ENCODE measurements at places on chromosomes 2 and 18. TPM values are rescaled to one million over a fixed set of nuclear protein-coding genes. Genes with fewer than 3 reads are reported as not detected.

Gene MYCN
- 6.3 TPM for polyA plus RNA-seq

- DNase-seq, result no peak
Observed at GRCh38 chr2:40384714-40385113, 67.2 kb downstream of the SLC8A1 start.

DNA sequence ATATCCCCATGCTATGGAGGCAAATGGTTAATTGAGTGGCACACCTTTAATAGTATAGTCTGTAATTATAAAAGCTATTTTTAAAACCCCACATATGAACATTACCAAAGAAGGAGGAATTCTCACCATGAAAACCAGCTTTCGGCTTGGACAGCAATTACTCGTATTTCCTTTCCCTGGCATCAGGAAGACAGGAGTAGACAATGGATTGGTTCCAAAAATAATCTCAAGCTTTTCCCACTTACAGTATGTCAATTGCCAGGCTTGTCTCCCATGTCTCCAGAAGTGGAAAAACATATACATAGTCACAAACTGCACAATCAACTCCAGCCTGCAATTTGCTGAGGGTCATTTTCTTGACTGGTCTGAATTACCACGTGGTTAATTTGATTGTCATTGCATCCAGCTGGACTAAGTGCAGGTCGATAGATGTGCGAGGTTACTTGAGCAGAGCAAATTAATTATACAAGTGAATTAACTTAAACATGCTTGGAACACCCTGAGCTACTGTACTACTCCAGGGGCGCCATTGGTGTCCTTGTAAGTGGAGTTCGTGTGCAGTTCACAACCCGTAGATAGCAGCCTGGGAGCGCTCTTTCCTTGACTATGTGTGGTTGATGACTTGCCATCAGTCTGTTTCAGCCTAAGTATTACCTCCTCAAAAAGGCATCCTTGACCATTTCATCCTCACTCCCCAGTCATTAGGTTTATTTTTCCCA lies 124.3 kb upstream of the PELI1 start:
- DNase-seq, result no peak

GRCh38 chr2:158766524-158766923 lies 28.6 kb upstream of the DAPL1 start:
- DNase-seq, result no peak

Gene PLCL1
- polyA plus RNA-seq, result 20.7 TPM

DNA sequence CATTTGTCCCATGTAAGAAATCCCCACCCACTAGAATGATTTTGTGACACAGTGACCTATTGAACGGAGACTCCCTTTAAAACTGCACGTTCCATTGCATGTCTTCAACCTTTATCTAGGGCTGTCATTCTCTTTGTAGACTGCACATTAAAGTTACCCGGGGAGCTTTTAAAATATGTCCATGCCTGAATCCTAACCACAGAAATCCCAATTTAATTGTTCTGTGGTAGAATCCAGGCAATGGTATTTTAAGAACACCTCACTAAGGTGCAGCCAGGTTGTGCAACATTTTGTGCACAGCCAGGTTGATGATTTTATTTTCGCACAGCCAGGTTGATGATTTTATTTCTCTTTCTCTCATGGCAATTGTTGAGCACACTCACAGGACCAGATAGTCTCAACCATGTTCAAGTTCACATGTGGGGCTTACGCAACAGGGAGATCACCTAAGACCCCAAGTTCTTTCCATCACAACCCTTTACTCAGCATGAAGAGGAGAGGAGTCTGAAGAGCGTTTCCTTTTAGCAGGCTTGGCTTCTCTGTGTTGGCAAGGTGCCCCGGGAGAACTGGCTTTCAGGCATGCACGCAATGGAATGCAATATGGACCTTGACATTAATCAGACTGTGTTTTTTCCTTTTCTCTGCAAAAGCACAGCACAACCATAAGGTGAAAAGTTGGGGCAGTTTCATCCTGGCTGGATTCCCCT lies 467.3 kb upstream of the ETAA1 start:
- peak; percentile 31 for DNase-seq

DNA sequence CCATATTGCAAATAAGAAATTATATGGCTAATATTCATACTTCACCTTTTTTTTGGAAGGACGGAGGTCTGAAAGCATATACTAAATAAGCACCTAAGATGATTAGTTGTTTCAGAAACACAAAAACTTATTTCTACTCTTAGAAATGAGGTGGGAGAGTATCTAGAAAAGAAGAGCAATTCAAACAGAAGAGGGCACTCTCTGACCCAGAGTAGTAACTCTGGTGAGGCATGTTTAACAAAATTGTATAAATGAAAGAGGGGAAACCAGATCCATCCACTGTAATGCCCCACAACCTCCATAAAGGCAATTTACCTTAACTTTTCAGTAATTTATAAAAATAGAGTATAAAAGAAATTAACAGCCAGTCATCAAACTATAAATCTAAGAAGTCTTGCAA lies 669.6 kb upstream of the VRK2 start:
- no peak for DNase-seq

- no peak for DNase-seq
Observed at GRCh38 chr2:203891474-203891873, 23.9 kb downstream of the CTLA4 start.

Gene ARMC9
- 6.3 TPM for polyA plus RNA-seq

GRCh38 chr2:171712051-171712450 lies 24.8 kb downstream of the DYNC1I2 start:
- DNase-seq, result no peak

- DNase-seq, result peak; percentile 23
Observed at GRCh38 chr2:232689152-232689910, 7.8 kb upstream of the GIGYF2 start.

Gene SERPINB10
- polyA plus RNA-seq, result 0.15 TPM

Gene NLRC4
- 1.1 TPM for polyA plus RNA-seq

Gene CNDP1
- polyA plus RNA-seq, result 0.31 TPM

- DNase-seq, result no peak
Observed at GRCh38 chr2:170917219-170917913, 11.7 kb upstream of the GORASP2 start.

DNA sequence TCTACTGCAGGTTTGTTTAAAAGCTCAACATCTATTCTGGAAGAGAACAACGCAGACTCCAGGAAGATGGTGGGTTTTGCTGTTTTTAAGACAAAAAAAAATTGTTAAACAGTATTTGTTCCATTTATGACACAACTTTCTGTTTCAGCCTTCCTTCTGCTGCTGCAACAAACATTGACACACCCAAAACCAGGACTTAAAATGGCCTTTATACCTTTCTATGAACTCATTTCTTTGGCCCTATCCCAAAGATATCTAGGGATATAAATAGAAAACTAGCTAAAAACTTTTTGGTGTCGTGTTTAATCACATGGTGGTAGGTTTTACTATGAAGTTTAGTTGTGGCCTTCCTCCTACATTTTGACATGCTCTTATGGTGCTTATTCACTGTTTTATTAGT lies 964 bp upstream of the GALNT3 start:
- no peak for DNase-seq

DNA sequence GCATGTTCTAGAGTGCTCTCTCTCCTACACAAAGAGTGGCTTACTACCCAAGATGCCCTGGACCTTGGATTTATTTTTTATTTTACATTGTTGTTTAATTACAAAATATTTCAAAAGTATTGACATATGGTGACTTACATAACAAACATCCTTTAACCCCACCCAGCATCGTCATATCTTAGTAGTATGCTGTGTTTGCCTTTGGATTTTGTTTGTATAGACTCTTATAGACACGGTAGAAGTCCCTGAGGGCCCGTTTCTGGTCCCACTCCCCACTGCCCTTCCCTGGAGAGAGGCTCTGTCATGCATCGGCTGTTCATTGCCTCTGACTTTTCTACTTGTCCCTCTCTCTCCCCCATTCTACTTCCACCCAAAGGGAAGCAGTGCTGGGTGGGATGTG lies 112.0 kb downstream of the ZBTB7C start:
- DNase-seq, result no peak

DNA sequence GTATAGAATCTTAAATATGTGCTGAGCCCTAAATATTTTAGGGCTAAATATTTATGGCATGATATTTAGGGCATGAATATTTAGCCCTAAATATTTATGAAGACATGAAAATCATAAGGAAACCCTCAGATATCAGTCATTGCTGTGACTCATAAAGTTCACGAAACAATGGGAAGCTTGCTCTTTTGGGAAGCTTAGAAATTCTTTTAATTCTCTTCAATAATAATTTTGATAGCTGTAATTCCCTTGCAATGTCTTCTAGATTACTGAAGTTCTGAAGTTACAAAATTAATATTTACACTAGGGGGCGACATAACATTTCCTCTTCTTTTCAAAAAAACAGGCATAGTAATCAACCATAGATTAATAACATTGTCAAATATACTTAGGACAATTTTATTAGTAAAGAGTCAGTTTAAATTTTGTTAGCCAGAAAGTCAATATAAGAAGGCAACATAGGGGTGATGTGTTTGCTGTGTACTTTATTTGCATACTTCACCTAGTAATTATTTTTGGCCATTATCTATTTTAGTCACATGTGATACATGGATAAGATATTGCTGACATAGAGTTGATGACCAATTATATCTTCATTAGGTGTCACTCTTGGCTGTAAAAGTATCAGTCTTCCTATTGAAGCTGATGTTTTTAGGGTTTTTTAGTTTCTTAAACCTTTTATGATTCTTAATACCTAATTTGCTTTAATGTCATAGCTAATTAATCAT lies 13.2 kb downstream of the ZNF804A start:
- DNase-seq, result no peak

DNA sequence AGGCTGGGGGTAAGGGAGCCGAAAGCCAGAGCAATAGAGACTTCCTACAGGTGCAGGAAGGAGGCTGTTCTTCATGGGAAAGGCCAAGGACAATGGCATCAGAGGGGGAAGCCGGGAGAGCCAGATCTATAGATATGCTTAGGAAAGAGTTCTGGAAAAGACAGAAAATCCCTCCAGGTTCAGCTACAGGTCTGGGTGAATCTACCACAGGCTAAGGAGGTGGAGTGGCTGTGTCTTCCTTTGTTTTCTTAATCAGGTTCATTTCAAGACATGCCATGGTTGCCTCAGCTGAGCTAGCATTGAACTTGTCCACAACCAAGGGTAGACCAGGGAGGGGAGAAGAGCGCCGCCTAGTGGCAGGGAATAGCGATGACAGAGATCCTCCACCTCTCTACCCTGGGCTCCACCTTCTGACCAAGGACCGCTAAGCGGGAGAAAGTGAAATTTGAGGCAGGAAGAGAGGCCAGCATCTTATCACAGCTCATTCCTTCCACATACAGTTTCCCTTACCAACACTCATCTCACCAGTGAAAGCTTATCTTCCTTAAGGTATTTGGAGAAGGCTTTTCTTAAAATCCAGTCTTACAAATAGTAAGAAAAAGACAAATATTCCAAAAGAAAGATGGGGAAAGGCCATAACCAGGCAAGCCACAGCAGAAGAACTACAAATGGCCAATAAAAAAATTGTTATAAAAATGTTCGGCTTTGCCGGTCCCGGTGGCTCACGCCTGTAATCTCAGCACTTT lies 74.2 kb downstream of the VIT start:
- DNase-seq, result no peak

Gene GALNT13
- 0.32 TPM for polyA plus RNA-seq

DNA sequence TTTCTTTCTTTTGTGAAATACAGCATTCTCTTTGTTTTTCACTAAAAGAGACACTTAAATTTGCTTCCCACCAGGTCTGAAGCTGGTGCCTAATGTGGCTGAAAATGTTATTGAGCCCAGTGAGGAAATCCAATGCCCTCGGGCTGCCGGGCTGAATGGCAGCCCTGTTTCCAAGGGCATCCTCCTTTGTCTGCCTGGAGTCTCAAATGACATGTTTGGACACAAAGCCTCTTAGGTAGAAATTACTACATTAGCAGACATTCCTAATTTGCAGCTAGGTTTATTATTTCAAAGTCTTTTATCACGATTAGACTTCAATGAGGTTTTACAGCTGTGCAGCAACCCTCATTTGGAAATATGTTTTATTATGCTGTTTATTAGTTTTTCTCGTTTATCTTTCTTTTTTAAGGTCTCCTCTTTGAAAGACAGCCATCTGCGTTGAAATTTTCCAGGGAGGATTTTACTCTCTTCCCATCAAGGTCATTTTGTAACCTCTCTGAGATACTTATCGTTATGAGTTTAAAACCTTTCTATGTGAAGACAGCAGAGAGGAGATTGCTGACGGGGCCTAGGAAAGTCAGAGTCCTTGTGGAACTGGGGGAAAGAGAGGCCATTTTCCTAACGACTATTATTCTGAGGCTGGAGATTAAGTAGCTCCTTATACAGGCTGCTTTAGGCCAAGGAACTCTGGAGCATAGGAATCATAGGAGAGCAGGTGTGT lies 59.0 kb upstream of the ZNF532 start:
- no peak for DNase-seq

Gene LYG2
- polyA plus RNA-seq, result 0.25 TPM

Gene PDE1A
- polyA plus RNA-seq, result 6.4 TPM

Gene ITPRIPL1
- polyA plus RNA-seq, result 3.5 TPM

- DNase-seq, result no peak
Observed at GRCh38 chr2:19861813-19862212, 40.0 kb downstream of the TTC32 start.

DNA sequence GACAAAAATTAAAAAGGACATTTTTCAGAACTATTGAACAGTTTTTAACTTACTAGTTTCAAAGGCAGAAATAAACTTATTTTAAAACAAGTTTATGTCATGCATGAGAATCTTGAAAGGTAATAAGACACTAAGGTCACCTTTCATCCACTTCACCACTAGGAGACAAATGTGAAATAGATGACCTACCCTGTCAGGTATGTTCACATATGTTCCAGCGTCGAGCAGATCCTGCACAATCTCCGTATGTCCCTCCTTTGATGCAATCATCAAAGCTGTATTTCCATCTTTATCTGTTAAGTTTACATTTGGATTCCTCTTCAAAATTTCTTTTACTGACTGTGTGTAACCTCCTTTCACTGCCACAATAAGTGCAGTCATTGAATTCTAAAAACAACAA lies 34.7 kb downstream of the KIDINS220 start:
- no peak for DNase-seq

Data from hindlimb muscle (tissue), 1 donor.